A549 treated with Mapracorat at 1 μM for 4 hours (cell line): ENCODE measurements at places on chromosomes 3 and 15. TPM values are rescaled to one million over a fixed set of nuclear protein-coding genes. Genes with fewer than 3 reads are reported as not detected.

VWA5B2 gene
- 0.21 to 0.60 TPM (median 0.34 TPM) in 5 replicates for total RNA-seq

SLC2A2 gene
- not detected in 5 replicates for total RNA-seq

TMIE gene
- 0.10 to 0.23 TPM (median 0.13 TPM) in 3 of 5 replicates, not detected in the others for total RNA-seq

KNG1 gene
- not detected in 5 replicates for total RNA-seq

HYKK gene
- 5.3 to 7.1 TPM (median 6.2 TPM) in 5 replicates for total RNA-seq

CAPN7 gene
- total RNA-seq, result 20.6 to 28.1 TPM (median 26.6 TPM) in 5 replicates

ALDH1A3 gene
- 15.1 to 16.5 TPM (median 15.9 TPM) in 5 replicates for total RNA-seq

CD276 gene
- total RNA-seq, result 70.7 to 80.8 TPM (median 76.4 TPM) in 5 replicates

ABHD6 gene
- total RNA-seq, result 9.0 to 10.9 TPM (median 10.6 TPM) in 5 replicates

GOLGA6L24 gene
- not detected in 5 replicates for total RNA-seq

ST3GAL6 gene
- 0.88 to 1.3 TPM (median 1.1 TPM) in 5 replicates for total RNA-seq

PLA2G4D gene
- total RNA-seq, result not detected in 5 replicates

GP5 gene
- total RNA-seq, result 0.04 TPM in 1 of 5 replicates, not detected in the others

GUCA1C gene
- not detected in 5 replicates for total RNA-seq

TM6SF1 gene
- not detected in 5 replicates for total RNA-seq

BCL2A1 gene
- 9.8 to 18.7 TPM (median 12.3 TPM) in 5 replicates for total RNA-seq

CRYGS gene
- total RNA-seq, result 0.80 to 0.95 TPM (median 0.83 TPM) in 5 replicates

GOLGA8T gene
- total RNA-seq, result 0.80 to 2.0 TPM (median 1.6 TPM) in 5 replicates

FRMD4B gene
- 0.42 to 1.4 TPM (median 1.2 TPM) in 5 replicates for total RNA-seq

THAP10 gene
- total RNA-seq, result 4.8 to 7.0 TPM (median 5.4 TPM) in 5 replicates

TGM5 gene
- total RNA-seq, result not detected in 5 replicates

GPR160 gene
- total RNA-seq, result 1.6 to 2.0 TPM (median 1.9 TPM) in 5 replicates

SST gene
- not detected in 5 replicates for total RNA-seq

TMEM266 gene
- 0.11 to 0.16 TPM (median 0.14 TPM) in 5 replicates for total RNA-seq

PDCD10 gene
- total RNA-seq, result 51.2 to 66.0 TPM (median 53.6 TPM) in 5 replicates

EPB42 gene
- total RNA-seq, result not detected in 5 replicates

FAM81A gene
- 9.5 to 15.5 TPM (median 11.5 TPM) in 5 replicates for total RNA-seq

FBXW12 gene
- not detected in 5 replicates for total RNA-seq

PLIN1 gene
- 0.06 to 0.17 TPM (median 0.14 TPM) in 4 of 5 replicates, not detected in the other for total RNA-seq

SLC28A1 gene
- 0.06 TPM in 2 of 5 replicates, not detected in the others for total RNA-seq

CCDC39 gene
- not detected in 5 replicates for total RNA-seq

WNT5A gene
- total RNA-seq, result 0.66 to 1.1 TPM (median 0.96 TPM) in 5 replicates

TUSC7 gene
- not detected in 5 replicates for total RNA-seq

RAB6B gene
- total RNA-seq, result 1.7 to 2.4 TPM (median 2.3 TPM) in 5 replicates

NANOGP8 gene
- not detected in 5 replicates for total RNA-seq

DPH3 gene
- 21.2 to 28.0 TPM (median 25.4 TPM) in 5 replicates for total RNA-seq

SNTN gene
- not detected in 5 replicates for total RNA-seq

SORD gene
- total RNA-seq, result 29.8 to 37.5 TPM (median 32.2 TPM) in 5 replicates

ZNF774 gene
- total RNA-seq, result 1.0 to 1.5 TPM (median 1.2 TPM) in 5 replicates

KPNA1 gene
- total RNA-seq, result 54.3 to 67.7 TPM (median 63.5 TPM) in 5 replicates

TEX9 gene
- 3.8 to 5.2 TPM (median 4.7 TPM) in 5 replicates for total RNA-seq

GHRL gene
- not detected in 5 replicates for total RNA-seq

FBN1 gene
- total RNA-seq, result 5.0 to 9.3 TPM (median 7.4 TPM) in 5 replicates

CP gene
- 4.5 to 7.7 TPM (median 5.5 TPM) in 5 replicates for total RNA-seq

CHRM5 gene
- total RNA-seq, result 0.03 to 0.04 TPM in 2 of 5 replicates, not detected in the others

MST1 gene
- total RNA-seq, result 1.3 to 1.9 TPM (median 1.6 TPM) in 5 replicates

OGG1 gene
- total RNA-seq, result 12.7 to 21.2 TPM (median 16.9 TPM) in 5 replicates

TRH gene
- not detected in 5 replicates for total RNA-seq
